ENCODE measurements at places on chromosomes 4 and X.

DNA sequence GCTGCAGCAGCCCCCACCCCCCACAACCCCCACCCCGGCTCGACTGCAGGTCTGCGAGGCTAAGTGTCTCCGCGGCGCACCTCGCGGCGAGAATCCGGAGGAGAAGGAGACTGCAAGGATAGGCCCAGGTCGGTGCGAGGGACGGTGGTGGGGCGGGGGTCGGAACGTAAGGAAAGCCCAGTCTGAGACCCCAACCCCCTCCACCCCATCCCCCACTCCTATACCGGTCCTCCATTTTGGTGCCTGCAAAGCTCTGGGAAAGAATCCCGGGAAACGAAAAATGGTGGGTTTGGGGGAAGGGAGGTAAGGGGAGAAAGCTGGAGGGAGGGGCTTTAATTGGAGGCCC lies 614 bp downstream of the BEX3 start:
- DNase-seq = no peak

GRCh38 chr4:14272206-14272605 lies 644.7 kb upstream of the BOD1L1 start:
- DNase-seq = no peak

DNA sequence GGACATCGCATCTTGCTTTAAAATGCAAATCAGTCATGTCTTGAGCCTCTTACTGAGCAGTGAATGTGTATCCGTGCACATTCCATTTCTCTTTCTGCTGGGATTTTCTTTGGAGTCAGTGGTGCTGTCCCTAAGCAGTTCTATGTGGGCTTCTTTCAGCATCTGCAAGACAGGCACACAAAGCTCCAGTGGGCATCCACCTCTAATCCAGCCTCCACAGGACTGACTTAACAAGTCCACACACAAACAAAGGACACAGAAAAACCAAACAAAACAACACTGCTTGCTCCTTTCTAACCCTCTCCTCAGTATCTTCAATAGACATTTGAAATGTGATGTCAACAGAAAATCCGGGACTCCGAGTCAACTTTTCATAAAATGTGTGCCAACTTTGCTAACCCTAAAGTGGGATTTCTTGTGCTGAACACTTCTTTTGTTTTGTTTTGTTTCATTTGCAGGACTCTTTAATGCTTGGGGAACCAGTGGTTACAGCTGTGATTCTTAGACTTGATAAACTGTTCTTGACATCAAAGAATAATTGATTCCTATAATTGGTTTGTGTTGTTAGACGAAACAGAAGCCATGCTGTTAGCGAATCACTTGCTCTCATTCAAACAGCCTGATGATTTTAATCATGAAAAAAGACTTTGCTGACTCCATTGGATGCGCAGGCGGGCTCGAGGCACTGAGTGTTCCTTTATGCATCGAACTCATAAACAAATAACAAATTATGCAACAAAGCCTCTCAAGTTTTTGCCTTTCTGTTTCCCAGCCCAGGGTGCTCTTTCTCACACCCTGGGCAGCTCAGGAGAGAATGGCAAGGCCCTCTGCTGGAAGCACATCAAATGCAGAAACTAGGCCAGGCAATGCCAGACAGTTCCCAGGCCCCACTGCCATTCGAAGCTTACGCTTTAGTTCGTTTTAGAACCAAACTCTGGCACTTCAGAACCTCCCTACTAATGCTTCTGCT lies 20.1 kb downstream of the ETNPPL start:
- DNase-seq = no peak

GRCh38 chr4:55291227-55291640 lies 54.8 kb upstream of the SRD5A3 start:
- DNase-seq = no peak

- no peak for DNase-seq
These were observed 79.2 kb upstream of the CLCN4 start for GRCh38 chrX:10077425-10078188.

DNA sequence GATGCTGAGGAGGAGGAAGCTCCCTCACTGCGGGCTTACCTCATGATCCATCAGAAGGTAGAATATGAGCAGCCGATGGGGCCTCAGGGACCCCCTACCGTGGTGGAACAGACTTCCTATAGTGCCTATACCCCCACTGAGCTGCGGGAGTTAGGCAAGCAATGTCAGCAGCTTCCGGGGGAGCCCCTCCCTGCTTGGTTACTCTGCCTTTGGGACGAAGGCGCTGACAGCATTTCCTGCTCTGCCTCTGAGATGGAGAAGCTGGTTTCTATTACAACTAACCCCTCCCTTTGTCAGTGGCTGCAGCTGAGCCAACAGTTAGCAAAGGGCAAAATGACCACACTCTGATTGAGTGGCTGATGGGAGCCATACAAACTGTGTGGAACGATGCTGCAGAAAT lies 430.7 kb downstream of the IDS start:
- DNase-seq = no peak

DNA sequence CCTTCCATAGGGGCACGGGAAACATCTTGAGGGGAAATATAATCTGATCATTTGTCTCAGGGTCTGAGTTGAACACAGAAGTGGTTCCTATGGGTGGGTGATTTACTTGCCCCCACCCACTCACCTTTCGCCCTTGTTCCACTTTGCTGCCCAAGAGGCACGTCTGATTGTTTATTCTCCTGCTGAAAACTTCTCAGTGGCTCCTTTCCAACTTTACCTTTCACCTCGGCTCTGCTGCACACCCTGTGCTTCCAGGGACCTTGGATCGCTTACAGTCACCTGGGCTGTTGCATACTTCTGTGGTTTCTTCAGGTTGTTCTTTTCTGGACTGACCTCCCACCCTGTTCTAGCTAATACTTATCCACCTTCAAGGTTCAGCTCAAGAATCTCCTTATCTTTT lies 213.4 kb upstream of the JADE1 start:
- no peak for DNase-seq

DNA sequence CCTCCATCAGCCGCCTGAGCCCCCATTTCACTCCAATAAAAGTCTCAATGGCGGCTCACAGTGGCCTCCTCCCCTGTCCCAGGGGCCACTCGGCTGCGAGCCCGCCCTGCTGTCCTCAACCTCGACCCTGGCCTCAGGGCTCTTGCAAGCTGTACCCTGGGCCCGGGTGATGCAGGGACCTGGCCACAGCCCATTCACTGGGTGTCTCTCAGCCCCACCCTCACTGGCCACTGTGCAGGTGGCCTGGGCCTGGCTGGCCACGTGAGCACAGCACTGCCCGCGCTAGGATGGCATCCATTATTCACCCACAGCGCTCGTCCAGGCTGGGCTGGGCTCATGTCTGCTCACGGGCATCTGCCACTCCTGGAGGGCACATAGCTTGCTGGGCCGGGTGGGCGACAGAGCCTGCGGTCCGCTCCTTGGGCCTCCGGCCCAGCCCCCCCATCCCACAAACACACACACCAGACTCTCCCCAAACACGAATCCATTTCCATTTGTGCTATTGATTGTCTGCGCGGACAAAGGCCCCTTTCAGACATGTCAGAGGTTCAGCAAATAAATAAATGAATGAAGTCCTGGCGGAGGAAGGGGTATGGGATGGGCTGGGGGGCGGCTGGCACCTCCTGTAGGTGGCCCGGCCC lies 16.5 kb upstream of the FGFR3 start:
- no peak for DNase-seq

- no peak for DNase-seq
These were observed 39.8 kb downstream of the XIAP start for GRCh38 chrX:123899701-123900100.

All from anterior cingulate cortex (tissue), 58 donors.